ENCODE measurements at places on chromosomes 7 and 10. TPM values are rescaled to one million over a fixed set of nuclear protein-coding genes. Genes with fewer than 3 reads are reported as not detected.

Gene GSTK1
- total RNA-seq, result 163 TPM

Gene DPY19L1
- total RNA-seq, result 7.5 TPM

Gene TMEM168
- total RNA-seq, result 15.2 TPM

GRCh38 chr7:110842796-110843195, 248.1 kb upstream of the LRRN3 start:
- no peak for DNase-seq

DNA sequence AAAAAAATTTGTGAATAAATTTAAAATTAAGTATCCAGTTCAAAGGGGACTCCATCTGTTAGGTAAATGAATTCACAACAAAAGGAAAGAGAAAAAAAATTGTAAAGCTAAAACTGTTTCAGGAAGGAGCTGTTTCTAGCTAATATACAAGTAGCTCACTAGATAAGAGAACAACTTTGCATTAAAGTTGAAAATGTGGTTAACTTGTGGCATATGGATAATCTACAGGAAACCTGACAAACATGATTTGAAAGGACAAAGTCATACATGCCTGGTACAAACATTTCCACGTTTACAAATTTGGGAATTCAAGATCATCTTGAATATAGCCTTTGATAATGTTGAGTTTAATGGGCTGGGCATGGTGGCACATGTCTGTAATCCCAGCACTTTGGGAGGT, 8.9 kb downstream of the NT5C3A start:
- no peak for DNase-seq

GRCh38 chr10:70967591-70968587, 79.5 kb upstream of the PCBD1 start:
- peak; percentile 14 for DNase-seq

Gene ACSL5
- total RNA-seq, result 34.1 TPM

Gene H2BK1
- not detected for total RNA-seq

DNA sequence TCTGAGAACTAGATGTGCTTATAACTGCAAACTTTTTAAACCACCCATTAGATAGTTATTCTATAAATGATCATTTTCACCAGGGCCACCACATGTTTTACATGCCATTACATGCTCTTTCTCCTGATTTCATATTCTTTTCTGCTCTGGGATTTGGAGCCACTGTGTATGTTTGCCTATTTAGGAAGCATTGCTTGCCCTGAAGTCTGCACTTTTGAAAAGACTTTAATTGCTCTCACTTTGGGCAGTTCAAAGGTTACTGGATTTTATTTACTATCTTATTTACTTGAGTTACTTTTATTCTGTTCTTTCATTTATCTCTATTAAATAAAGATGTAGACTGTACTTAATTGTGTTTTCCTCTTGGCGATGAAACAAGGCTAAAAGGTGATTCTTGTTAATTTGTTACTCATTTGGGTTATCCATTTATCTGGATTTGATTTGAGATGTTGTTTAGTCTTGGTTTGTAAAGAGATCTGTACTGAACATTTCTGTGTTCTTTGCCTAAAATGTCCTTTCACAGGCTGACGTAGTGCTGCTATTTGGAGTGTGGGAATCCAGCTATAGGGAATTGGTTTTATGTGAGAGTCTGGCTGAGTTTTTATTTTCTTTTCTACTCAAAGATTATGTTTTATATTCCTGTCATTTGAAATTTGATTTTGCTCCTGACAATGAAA, 88.8 kb downstream of the SUGCT start:
- DNase-seq, result no peak

Gene ETV1
- 0.56 TPM for total RNA-seq

- no peak for DNase-seq
These were observed 60.8 kb downstream of the RHOBTB1 start for GRCh38 chr10:60883187-60883586.

Gene PNLIPRP1
- total RNA-seq, result not detected

DNA sequence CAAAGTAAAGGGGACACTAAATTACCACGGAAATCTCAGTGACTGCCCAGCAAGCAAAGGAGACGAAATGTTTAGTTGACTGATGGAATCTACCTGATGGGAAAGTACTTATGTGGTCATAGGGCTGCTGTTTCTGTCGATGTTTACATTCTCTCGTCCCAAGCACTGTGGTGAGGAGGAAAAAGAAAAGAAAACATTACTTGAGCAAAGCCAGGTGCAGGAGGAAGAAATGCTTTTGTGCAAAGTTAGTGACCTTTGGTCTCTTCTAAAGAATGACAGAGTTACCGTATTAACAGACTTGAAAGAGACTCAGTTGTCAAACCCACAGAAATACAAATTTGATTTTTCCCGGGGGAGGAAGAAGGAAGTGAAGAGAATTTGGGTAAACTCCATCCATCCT, 43.3 kb upstream of the FMC1 start:
- DNase-seq, result no peak

DNA sequence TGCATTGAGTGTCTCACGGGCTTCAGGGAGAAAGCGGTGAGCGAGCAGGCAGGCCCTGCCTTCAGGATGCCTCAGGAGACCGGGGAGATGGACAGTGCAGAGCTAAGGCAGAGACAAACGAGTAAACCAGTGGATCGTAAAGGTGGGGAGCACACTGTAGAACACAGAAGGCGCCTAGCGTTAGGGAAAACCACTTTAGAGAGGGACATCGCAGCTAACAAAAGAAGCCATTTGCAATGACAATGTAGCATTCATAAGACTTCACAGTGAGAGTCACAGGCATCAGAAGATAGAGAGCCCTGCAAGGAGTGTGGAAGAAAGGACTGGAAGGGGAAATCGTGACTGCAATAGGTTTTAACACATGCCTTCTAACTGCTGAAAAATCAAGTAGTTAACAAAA, 54.9 kb upstream of the TMEM273 start:
- no peak for DNase-seq

DNA sequence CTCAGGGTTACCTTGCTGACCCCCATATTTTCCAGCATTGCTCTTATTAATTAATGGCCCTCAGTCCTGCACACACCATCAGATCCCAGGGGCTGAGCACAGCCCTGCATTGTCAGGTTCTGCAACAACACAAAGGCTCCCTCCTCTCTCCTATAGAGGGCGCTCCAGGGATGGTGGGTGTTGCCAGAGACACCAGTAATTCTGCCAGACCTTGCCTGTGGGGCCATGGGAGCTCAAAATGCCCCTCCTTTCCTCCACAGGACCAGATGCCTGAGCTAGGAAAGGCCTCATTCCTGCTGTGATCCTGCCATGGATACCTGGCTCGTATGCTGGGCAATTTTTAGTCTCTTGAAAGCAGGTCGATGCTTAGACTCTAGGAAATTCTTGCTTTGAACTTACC, 42.8 kb upstream of the PRSS58 start:
- DNase-seq, result peak; percentile 62

DNA sequence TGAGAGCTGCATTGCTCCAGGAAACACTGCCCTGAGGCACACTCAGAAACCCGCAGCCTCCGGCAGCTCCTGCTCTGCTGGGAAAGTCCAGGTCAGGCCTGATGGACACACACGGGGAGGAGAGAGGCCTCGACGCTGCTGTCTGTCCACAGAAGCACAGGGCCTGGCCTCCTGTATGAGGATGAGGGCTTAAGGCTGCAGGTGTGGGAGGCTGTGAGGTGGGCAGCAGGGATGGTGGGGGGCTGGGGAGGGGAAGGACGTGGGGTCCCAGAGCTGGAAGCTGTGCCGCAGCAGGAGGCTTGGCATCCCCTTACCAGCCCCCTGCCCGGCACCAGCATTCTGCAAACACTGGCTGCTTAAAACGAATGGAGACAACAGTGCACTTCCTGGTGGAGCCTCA, 186.2 kb downstream of the DNAJB6 start:
- no peak for DNase-seq

Gene ZFAND4
- total RNA-seq, result 11.5 TPM

- no peak for DNase-seq
These were observed 81.6 kb upstream of the ETV1 start for GRCh38 chr7:14071045-14071444.

GRCh38 chr7:137909042-137909441, 62.3 kb upstream of the DGKI start:
- no peak for DNase-seq

DNA sequence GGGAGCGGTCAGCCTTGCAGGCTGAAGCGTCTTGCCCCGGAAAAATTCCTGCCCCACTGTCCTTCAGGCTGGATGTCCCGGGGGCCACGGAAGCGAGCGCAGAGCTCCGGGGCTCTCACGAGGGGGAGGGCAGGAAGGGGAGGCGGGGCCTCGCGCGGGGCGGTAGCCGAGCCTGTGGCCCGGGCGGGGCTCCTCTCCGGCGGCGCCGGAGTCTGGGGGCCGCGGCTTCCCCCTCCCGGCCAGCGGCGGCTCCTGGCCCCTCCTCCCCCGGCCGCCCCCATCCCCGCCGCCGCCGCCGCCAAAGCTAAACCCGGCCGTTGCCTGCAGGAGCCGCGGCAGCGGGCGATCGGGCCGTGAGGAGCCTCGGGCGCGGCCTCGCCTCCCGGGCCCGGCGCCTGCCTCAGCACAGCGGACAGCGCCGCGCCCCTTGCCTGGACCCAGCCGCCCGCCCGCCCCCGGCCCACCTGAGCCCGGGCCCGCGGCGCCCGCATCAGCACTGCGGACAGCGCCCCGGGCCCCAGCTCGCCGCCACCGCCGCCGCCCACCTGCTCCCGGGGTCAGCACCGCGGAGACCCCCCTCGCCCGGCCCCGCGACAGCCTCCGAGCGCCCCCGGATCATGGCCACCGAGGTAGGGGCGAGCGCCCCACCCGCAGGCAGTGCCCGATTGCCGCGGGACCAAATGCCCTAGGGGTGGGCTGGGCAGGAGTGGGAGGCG, at the start of gene GOLGA7B:
Gene GOLGA7B, plus strand, starts transcription at position 157 of the 716 bp plus-strand sequence. Its CDS starts 461 bp downstream, at position 618.
- DNase-seq, result peak; percentile 70

Gene PODXL
- total RNA-seq, result 0.51 TPM

DNA sequence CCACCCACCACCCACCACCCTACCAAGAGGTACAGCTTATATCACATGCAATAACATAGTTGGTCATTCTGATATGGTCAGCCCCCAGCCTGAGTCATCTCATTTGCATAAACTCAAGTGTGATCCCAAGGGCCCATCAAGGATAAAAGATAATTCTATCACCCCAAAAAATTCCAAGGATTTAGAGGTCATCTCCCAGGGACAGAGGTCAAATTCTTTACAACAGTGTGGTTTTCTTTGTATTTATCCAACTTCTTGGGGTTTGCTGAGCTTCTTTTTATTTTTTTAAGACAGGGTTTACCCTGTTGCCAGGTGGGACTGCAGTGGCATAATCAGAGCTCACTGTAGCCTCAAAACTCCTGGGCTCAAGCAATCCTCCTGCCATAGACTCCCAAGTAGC, 9.4 kb upstream of the GTPBP10 start:
- no peak for DNase-seq

DNA sequence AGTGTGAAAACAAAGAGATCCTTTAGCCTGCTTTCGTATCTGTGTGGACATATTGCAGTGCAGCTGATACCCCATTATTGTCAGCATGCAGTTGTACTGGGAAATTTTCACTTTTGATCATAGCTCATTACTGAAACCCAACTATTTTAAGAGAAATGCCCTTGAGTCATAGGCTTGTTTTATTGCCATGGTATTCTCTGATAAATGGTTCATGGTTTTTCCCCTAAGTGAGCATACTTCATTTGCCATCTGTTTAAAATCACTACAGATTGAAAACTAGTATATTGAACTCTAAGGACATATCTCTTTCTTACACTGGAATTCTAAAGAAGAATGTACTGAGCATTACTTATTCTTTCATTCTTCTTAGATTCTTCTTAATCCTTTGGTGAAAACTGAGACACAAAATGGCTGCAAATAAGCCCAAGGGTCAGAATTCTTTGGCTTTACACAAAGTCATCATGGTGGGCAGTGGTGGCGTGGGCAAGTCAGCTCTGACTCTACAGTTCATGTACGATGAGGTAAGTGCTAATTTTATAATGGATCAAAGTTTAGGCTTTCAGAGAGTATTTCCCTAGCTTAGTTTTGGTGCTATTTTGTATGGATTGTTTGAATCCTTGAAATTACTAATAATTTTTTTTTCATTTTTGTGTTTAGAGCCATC, 63.0 kb downstream of the RALA start:
- peak; percentile 33 for DNase-seq

DNA sequence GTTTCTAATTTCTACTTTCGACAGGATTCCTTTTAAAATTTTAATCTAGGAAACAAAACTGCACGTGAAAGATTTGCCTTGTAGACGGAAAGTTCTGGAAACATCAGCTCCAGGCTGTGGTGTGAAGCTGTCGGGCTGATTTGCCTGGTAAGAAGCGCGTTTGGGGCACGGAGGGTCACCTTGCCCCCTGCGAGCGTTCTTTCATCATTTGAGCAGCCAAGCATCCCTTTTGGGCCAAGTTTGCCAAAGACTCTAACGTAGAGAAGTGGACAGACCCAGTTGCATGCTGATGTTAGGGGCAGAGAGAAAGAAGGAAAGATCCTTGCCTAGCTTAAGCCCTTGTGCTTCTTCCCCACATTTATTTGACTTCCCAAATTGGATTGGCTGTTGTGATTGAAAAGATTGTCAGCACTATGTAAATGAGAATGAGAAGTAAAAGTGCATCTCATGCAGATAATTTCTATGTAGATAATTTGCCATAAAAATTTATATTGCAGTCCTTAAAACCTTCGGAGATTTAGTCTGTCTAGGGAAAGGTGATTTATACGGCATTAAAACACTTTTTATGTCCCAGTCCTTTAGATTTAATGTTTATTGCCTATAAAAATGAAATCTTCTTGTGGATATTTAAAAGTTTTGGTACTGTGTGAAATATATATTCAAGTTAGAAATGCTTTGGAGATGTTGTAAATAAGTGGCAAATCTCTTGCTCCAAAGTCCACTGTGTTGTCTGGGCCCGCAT, 76.1 kb downstream of the CUX1 start:
- DNase-seq, result no peak

- no peak for DNase-seq
These were observed 115.9 kb downstream of the MALRD1 start for GRCh38 chr10:19164461-19164860.

DNA sequence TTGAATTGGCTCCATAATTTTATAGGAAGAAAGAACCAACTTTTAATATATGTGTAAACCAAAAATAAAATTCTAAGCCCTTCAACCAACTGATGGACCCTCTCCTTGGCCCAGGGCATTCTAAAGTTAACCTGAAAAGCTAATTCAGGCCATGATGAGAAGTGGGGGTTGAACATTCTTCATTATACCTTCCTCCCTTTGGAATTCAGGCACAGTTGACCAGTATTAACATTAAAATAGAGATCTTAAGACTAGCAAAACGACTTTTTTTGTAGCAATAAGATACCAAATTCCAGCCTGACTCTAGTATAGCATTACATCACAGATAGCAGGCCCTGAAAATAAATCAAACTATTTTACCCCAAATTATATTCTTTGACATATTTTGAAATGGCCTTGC, 173.2 kb downstream of the PLPP4 start:
- DNase-seq, result no peak

DNA sequence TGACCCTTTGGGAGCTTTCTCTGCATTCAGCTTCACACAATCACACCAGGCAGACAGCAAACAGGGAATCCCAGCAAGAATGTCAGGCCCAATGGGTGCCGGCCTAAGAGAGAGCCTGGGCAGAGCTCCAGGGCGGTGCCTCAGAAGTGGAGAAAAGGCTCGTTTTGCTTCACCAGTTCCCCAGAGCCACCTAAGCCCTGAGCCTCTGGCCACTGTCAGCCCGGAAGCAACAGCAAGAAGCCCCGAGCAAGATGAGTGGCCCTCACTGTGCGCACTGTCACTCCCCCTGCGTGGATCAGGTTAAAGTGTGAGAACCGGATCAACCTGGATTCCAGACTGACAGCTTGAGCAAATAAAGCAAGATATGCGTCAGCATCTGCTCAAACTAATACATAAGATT, 14.7 kb downstream of the CNPY1 start:
- no peak for DNase-seq

Measured in activated CD8-positive, alpha-beta T cell treated with anti-CD3 and anti-CD28 coated beads for 36 hours (primary cell).